Activated T-cell treated with anti-CD3 and anti-CD28 coated beads, Interleukin-2, amount 50 U/mL, for 4 hours (primary cell): ENCODE measurements at places on chromosomes 2 and 18. TPM values are rescaled to one million over a fixed set of nuclear protein-coding genes. Genes with fewer than 3 reads are reported as not detected.

Gene FOXD4L1
- 0.16 TPM for total RNA-seq

- DNase-seq, result no peak
These were observed 13.0 kb downstream of the MCM6 start for GRCh38 chr2:135863233-135863632.

DNA sequence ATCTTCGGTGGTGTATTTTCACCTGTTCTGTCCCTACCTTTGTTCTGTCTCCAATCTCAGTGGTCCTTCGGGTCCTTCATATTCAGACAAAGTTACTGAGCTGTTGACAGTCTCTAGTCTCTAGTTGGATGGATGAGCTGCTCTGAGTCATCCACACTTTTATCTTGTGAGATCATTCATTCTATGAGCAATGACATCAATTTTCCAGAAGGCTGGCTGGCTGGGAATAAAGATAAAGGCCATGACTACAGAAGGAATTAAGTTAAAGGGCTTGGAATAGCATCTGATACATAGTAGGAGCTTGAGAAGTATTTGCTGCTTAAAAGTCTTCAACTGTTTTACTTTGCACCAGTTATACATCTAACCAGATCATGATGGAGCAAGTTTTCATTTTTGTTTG lies 43.1 kb upstream of the SLC39A10 start:
- no peak for DNase-seq

GRCh38 chr2:48525269-48525943 lies 4.5 kb upstream of the STON1 start:
- DNase-seq, result no peak

GRCh38 chr2:181241797-181242196 lies 215.4 kb upstream of the ITGA4 start:
- DNase-seq, result no peak

DNA sequence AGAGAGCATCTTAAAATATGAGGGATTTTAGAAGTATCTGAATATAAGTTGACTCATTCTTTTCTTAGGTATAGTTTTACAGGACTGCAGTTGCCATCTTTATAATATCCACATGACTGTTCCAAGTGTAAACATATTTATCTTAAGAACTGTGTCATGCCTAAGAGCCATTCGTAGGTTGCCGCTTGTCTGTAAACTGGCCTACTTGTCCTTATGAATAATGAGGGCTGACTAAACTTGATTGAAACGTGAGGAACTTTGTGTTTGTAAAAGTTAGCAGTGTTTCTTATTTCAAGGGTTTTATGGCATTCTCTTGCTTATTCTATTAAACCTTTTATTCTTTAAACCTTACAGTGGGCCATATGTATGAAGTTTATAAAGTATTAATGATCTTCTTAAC lies 99.6 kb downstream of the MAP3K20 start:
- DNase-seq, result no peak

- DNase-seq, result peak; percentile 58
These were observed 16.3 kb downstream of the FOSL2 start for GRCh38 chr2:28408764-28409599.

DNA sequence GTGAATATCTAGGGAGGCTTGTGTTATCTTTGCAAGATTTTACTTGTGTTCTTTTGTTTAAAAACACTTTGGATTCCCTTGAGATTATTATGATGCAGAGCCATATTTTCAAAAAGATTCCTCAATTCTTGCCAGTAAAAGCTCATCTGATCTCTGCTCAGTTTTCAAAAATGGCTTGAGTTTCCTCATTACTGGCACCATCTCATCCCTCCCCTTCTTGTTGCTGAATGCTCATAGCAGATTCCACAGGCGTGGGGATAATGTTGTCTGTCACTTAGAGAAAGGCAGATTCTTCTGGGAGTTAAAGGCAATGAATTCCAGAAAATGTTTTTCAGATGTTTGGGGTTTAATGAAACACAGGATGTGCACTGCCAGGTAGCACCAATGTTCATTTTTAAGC lies 170.4 kb upstream of the TANK start:
- no peak for DNase-seq

DNA sequence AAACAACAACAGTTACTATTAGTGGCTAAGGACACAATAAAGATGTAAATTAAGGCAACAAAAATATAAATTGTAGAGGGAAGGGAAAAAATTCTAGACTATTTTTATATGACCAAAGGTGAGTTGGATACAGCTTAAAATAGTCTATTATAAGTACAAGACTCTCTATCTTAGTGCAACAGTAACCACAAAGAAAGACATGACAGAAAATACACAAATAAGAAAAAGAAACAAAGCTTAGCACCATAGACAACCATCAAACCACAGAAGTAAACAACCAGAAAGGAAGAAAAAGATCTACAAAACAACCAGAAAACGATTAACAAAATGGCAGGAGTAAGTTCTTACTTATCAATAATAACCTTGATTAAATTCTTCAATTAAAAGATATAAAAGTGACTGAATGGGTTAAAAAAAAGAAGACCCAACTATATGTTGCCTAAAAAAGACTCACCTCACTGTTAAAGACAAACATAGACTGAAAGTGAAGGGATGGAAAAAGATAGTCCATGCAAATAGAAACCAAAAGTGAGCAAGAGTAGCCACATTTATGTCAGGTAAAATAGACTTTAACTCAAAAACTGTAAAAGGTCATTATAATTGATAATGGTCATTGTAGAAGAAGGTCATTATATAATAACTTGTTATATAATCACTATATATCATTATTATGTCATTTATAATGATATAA lies 62.5 kb downstream of the USP40 start:
- DNase-seq, result no peak

DNA sequence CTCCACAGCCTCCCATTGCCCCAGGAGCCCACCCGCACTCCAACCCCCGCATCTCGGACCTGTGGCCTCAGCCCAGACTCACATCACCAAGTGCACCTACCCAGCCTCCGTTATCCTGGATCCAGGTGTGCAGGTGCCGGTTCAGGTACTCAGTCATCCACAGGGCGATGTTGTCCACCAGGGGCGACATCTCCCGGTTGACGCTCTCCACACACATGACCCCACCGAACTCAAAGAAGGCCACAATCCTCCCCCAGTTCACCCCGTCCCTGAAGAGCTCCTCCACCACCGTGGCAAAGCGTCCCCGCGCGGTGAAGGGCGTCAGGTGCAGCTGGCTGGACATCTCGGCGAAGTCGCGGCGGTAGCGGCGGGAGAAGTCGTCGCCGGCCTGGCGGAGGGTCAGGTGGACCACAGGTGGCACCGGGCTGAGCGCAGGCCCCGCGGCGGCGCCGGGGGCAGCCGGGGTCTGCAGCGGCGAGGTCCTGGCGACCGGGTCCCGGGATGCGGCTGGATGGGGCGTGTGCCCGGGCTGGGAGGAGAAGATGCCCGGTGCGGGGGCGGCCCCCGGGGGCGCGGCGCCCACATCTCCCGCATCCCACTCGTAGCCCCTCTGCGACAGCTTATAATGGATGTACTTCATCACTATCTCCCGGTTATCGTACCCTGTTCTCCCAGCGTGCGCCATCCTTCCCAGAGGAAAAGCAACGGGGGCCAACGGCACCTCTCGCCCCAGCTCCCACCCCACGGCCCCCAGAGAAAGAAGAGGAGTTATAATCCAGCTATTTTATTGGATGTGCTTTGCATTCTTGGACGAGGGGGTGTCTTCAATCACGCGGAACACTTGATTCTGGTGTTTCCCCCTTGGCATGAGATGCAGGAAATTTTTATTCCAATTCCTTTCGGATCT lies 1.3 kb downstream of the BCL2 start:
- DNase-seq, result peak; percentile 79
